ENCODE measurements at places on chromosomes 11 and 22.

- DNase-seq: no peak
Measured at GRCh38 chr11:63761188-63761587, 7.4 kb downstream of the ZFTA start.

DNA sequence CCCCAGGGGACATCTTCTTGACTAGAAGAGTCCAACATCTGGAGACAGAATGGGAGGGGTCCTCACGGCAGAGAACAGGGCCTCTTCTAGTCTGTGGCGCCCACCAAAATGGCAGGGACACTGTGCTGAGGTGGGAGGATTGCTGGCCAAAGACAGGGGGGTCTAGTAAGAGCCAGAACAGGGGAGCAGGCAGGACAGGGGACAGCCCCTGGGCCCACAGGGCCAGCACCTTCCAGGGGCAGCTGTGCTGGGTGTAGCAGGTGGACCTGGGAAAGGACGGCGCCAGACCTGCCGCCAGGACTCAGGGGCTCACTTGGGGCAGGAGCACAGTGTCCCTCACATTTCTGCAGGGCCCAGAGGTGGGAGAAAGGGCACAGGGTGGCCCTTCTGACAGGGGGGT lies 858 bp upstream of the APOBEC3A start:
- DNase-seq: no peak

- DNase-seq: no peak
Measured at GRCh38 chr22:26806445-26807175, 149.2 kb downstream of the MIAT start.

- DNase-seq: no peak
Measured at GRCh38 chr11:129709801-129710398, 105.7 kb upstream of the TMEM45B start.
